ENCODE measurements at places on chromosomes 3 and 15.

GRCh38 chr3:194205675-194206133 lies 69.8 kb downstream of the HES1 start:
- H3K27ac ChIP-seq, result no peak overlapping the region
- no peak overlapping the region for H3K4me3 ChIP-seq

DNA sequence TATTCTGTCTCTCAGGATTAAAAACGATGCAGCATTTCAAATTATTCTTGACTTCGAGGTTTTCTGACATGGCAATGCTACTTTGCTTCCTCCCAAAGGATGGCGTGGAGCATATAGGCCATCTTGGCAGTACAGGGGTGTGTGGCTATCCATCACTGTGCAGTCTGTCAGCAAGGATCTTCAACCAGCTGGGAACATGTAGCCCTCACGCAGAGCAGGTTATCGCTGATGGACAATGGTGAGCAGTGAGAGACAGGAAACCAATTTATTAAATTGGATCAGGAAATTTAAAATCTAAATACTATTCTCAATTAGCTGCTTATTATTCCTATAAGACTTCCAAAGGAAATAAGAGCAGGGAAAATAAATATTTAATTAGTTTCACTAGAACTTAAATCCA lies 615.3 kb downstream of the OTOL1 start:
- no peak for DNase-seq
- H3K36me3 ChIP-seq, result no peaks in the 10 kb centered on the region
- H3K4me1 ChIP-seq, result no peaks in the 10 kb centered on the region
- H3K27ac ChIP-seq, result no peak overlapping the region
- no peaks in the 10 kb centered on the region for H3K27me3 ChIP-seq

- no peaks in the 10 kb centered on the region for H3K27me3 ChIP-seq
- no peak for DNase-seq
- no peak overlapping the region for H3K4me3 ChIP-seq
- no peak overlapping the region for H3K27ac ChIP-seq
- H3K4me1 ChIP-seq, result peaks cover 2% of the 10 kb centered on the region
Observed at GRCh38 chr3:108883373-108883772, 60.8 kb downstream of the TRAT1 start.

- no peak for DNase-seq
- H3K4me3 ChIP-seq, result no peak overlapping the region
- H3K27ac ChIP-seq, result no peak overlapping the region
- H3K36me3 ChIP-seq, result no peaks in the 10 kb centered on the region
- H3K4me1 ChIP-seq, result no peaks in the 10 kb centered on the region
Observed at GRCh38 chr3:8840556-8840955, 71.1 kb upstream of the OXTR start.

- no peaks in the 10 kb centered on the region for H3K27me3 ChIP-seq
- no peak for DNase-seq
- H3K4me1 ChIP-seq, result no peaks in the 10 kb centered on the region
- H3K36me3 ChIP-seq, result no peaks in the 10 kb centered on the region
- no peak overlapping the region for H3K4me3 ChIP-seq
- no peak overlapping the region for H3K27ac ChIP-seq
Observed at GRCh38 chr3:159787178-159787574, 201.5 kb upstream of the IL12A start.

- no peak overlapping the region for H3K4me3 ChIP-seq
- no peaks in the 10 kb centered on the region for H3K27me3 ChIP-seq
- H3K36me3 ChIP-seq, result no peaks in the 10 kb centered on the region
- no peaks in the 10 kb centered on the region for H3K4me1 ChIP-seq
- H3K27ac ChIP-seq, result no peak overlapping the region
- DNase-seq, result no peak
Observed at GRCh38 chr15:90376789-90377188, 11.3 kb upstream of the IQGAP1 start.

DNA sequence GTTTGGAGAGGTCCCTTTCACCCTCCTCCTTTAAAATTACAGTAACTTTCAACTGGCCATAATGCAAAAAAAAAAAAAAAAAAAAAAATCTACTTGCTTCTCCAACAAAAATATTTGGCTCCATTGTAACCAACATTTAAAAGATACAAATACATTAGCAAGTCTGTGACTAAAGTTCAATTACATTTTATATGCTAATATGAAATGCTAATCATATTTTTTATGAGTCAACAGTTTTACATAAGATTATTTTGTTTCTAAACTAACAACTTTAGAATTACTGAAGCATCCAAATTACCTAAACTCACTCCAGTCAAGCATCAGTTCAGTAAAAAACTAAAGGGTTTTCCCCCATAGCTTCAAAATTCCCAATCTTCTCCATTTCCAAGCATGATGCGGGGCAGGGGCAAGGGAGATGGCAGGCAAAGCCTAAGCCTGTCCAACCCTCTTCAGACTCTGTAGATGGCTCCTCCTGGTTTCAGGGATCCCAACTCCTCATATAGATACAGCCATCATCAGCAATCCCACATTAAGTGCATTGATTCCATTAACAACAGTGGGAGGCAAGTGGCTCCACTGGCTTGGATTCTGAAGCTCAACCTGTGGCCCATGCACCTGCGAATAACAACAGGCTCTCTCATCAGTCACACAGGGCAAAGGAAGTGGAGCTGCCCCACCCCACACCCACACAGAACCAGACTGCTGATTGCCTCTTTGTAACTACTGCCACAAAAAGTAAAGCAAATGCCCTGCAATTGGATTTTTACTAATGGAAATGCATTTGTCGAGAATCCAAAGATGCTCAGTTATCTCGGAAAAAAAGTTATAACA lies 15.0 kb downstream of the SFMBT1 start:
- H3K4me3 ChIP-seq, result no peak overlapping the region
- H3K27ac ChIP-seq, result no peak overlapping the region
- H3K36me3 ChIP-seq, result no peaks in the 10 kb centered on the region
- H3K4me1 ChIP-seq, result peaks cover 3% of the 10 kb centered on the region
- H3K27me3 ChIP-seq, result no peaks in the 10 kb centered on the region
- DNase-seq, result no peak

DNA sequence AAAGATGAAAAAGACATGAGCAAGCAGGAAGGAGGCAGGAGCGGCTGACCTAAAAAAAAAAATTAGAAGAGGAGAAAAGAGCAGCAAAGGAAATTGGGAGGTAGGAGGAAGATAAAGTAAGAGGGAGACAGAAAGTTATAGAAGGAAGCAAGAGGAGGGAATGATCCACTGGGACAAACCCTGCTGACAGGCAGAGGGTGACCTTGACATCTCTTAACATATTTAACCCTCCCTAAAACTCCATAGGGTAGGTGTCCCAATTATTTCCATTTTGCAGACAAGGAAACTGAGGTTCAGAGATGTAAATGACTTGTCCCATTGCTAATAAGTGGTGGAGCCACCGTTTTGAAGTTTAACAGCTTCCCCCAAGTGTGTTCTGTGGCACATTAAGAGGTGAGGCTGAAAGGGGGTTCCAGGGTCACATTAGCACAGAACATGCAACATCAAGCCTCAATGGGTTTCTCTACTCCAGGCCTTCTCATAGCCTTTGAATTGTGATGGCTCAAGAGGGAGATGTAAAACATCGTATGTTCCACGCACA lies 37.4 kb upstream of the PRICKLE2 start:
- DNase-seq, result no peak
- no peak overlapping the region for H3K27ac ChIP-seq
- H3K4me1 ChIP-seq, result no peaks in the 10 kb centered on the region
- no peaks in the 10 kb centered on the region for H3K36me3 ChIP-seq

- no peak overlapping the region for H3K4me3 ChIP-seq
- no peaks in the 10 kb centered on the region for H3K27me3 ChIP-seq
- no peak for DNase-seq
- no peak overlapping the region for H3K27ac ChIP-seq
- H3K36me3 ChIP-seq, result no peaks in the 10 kb centered on the region
- no peaks in the 10 kb centered on the region for H3K4me1 ChIP-seq
Observed at GRCh38 chr3:107323723-107324122, 53.5 kb upstream of the CCDC54 start.

DNA sequence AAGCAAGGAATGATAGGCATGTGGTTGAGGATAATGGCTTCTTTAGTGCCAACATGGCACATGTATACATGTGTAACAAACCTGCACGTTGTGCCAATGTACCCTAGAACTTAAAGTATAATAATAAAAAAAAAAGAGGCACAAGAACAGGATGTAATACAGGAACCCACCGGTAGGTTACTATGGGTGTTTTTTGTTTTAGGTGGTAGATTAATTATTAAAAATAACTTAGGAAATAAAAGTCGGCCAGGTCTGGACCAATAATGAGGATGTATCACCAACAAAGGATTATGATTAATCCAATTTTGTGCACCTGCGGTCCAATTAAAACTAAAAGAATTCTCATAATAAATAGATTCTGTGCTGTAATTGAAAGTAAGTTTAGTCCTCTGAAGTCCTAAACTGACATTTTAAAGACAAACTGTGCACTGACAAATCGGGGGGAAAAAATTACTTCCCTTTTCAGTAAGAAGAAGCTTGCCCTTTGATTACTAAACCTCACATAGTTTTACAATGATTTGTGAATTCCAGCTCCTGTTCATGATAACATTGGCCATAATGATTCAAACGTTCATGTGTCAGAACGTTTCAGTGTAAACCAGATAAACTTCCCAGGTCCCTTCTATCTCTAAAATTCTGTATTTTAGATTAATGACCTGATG lies 62.2 kb downstream of the CASR start:
- H3K36me3 ChIP-seq, result no peaks in the 10 kb centered on the region
- H3K27me3 ChIP-seq, result no peaks in the 10 kb centered on the region
- no peak overlapping the region for H3K4me3 ChIP-seq
- H3K4me1 ChIP-seq, result no peaks in the 10 kb centered on the region

- no peak for DNase-seq
- H3K4me3 ChIP-seq, result no peak overlapping the region
- H3K27ac ChIP-seq, result no peak overlapping the region
- H3K36me3 ChIP-seq, result no peaks in the 10 kb centered on the region
- peaks cover 3% of the 10 kb centered on the region for H3K4me1 ChIP-seq
Observed at GRCh38 chr15:29135309-29135657, 134.3 kb downstream of the NSMCE3 start.

DNA sequence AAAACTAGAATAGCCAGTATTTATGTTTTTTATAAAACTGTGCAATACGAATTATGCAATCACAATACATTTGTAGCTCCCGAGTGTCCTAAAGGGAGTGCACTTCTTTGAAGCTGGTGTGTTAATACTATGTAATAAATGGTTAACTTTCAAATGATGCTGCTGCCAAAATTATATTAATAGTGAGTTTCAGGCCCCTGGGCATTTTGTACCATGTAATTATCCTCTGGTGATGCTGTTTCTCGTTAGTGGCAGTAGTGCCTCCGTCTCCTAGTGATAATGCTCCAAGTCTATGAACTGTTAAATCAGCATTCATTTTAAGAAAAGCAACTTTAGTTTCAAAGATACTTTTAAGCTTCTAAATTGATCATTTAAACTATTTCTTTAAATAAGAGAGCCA lies 132.7 kb upstream of the BHLHE40 start:
- no peak for DNase-seq
- H3K4me3 ChIP-seq, result no peak overlapping the region
- H3K27ac ChIP-seq, result no peak overlapping the region
- no peaks in the 10 kb centered on the region for H3K36me3 ChIP-seq
- H3K4me1 ChIP-seq, result no peaks in the 10 kb centered on the region

DNA sequence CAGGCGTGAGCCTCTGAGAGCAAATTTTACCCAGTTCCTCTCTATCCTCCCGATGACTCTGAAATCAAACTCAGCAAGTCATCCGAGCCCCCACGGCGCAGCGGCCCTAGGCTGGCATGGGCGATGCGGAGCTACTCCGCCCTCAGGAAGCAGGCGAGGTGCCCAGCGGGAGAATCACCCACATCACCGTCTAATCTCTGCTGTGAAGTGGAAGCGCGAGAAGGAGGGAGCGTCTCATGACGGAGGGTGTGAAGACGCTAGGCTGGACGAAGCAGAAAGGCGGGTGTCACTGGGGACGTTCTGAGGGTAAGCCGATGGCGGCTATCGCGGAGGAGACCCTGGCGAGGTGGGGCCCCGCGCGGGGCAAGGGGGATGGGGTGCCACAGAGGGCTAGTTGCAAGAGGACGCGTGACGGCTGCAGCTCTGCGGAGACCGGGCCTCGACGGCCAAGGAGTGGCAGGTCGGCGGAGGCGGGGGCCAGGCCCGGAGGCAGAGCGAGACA lies 9.1 kb upstream of the GNAI2 start:
- no peak for DNase-seq
- peak overlapping the region; percentile 41 for H3K4me3 ChIP-seq
- H3K27me3 ChIP-seq, result no peaks in the 10 kb centered on the region
- no peaks in the 10 kb centered on the region for H3K36me3 ChIP-seq
- no peak overlapping the region for H3K27ac ChIP-seq
- peaks cover 5% of the 10 kb centered on the region for H3K4me1 ChIP-seq

DNA sequence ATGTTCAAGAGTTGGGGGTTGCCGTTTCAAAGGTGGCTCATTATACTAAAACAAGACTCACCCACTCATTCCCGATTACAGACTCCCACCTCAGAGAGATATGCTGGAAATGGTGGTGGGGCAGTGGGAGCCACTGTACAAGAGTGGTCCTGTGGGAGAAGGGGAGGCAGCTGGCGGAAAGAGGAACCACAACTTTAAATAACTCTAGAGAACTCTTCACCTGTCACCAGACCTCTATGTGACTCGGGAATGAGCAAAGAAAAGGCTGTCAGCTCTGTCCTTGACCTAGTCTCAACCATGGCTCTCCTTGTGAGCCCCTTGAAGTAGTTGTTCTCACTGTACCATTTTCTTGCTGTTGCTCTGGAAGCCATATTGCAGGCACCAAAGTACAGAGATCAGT lies 293.8 kb downstream of the CHST2 start:
- no peak for DNase-seq
- H3K36me3 ChIP-seq, result no peaks in the 10 kb centered on the region
- H3K4me3 ChIP-seq, result no peak overlapping the region
- no peak overlapping the region for H3K27ac ChIP-seq

DNA sequence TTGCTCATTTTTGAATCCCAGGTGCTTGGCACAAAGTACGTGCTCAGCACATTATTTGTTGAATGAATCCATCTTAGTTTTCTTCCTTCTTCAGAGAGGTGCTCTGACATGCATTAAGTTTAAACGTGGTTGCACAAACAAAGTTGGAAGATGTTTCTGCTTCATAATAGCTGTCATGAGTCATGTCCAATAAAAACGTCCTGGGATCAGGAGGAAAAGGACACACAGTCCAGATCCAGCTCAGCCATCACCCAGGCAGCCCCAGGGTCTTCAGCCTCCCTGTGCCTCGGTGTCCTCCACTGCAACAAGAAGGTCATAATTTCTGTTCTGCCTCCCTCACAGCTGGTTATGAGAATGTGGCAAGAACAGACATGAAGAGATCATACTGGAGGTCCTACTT lies 55.4 kb downstream of the CCNL1 start:
- H3K27ac ChIP-seq, result no peak overlapping the region
- no peak for DNase-seq
- no peaks in the 10 kb centered on the region for H3K27me3 ChIP-seq
- H3K36me3 ChIP-seq, result no peaks in the 10 kb centered on the region

All from iPS DF 6.9 (cell line).